NCI-H1105 (cell line): ENCODE measurements at places on chromosomes 2 and 18.
A peak's percentile ranks its signal among the peaks of the same experiment; 100 is the strongest.

DNA sequence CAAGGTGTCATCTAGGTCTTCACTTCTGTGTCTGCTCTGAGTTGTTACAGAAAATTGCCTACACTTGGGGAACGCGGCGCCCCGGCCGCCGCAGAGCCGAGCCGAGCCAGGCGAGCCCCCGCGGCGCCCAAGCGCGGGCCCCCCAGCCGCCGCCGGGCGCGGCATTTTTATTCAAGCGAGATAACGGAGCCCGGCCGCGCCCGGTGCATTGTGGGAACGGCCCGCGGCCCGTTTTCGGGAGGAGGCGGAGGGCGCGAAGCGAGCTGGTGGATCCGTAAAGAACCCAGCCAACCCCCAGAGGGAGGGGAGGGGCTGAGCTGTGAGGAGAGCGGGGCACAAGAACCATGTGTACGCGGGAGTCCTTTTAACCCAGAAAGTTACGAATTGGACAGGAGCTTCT, 191.8 kb downstream of the FTCDNL1 start:
- peak; percentile 19 for DNase-seq

GRCh38 chr2:233795735-233796171, 17.6 kb downstream of the MROH2A start:
- no peak for DNase-seq

- no peak for DNase-seq
Observed at GRCh38 chr2:2933426-2933825, 444.2 kb downstream of the EIPR1 start.

- no peak for DNase-seq
Observed at GRCh38 chr2:128563348-128563687, 244.7 kb upstream of the HS6ST1 start.

DNA sequence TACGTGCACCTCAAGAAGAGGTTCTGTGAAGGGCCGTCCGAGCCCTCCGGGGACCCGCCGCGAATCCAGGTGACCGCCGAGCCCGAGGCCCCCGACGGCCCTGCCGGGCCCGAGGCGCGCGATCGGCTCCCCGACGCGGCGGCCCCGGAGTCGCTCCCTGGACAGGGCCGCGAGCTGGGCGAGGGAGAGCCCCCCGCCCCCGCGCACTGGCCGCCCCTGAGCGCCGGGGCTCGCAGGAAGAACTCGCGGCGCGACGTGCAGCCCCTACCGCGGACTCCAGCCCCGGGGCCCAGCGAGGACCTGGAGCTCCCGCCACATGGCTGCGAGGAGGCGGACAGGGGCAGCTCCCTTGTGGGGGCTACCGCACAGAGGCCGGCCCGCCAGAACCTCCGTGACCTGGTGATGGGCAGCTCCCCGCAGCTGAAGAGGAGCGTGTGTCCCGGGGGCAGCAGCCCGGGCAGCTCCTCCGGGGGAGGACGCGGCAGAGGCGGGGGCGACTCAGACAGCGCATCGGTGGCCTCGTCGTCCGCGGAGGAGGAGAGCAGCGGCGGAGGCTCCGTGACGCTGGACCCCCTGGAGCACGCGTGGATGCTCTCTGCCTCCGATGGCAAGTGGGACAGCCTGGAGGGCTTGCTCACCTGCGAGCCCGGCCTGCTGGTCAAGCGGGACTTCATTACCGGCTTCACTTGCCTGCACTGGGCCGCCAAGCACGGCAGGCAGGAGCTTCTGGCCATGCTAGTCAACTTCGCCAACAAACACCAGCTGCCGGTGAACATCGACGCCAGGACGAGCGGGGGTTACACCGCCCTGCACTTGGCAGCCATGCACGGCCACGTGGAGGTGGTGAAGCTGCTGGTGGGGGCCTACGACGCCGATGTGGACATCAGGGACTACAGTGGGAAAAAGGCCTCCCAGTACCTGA, 812 bp downstream of the SOWAHC start:
- DNase-seq: no peak

- DNase-seq: no peak
Observed at GRCh38 chr2:160609346-160609745, 115.7 kb upstream of the RBMS1 start.

DNA sequence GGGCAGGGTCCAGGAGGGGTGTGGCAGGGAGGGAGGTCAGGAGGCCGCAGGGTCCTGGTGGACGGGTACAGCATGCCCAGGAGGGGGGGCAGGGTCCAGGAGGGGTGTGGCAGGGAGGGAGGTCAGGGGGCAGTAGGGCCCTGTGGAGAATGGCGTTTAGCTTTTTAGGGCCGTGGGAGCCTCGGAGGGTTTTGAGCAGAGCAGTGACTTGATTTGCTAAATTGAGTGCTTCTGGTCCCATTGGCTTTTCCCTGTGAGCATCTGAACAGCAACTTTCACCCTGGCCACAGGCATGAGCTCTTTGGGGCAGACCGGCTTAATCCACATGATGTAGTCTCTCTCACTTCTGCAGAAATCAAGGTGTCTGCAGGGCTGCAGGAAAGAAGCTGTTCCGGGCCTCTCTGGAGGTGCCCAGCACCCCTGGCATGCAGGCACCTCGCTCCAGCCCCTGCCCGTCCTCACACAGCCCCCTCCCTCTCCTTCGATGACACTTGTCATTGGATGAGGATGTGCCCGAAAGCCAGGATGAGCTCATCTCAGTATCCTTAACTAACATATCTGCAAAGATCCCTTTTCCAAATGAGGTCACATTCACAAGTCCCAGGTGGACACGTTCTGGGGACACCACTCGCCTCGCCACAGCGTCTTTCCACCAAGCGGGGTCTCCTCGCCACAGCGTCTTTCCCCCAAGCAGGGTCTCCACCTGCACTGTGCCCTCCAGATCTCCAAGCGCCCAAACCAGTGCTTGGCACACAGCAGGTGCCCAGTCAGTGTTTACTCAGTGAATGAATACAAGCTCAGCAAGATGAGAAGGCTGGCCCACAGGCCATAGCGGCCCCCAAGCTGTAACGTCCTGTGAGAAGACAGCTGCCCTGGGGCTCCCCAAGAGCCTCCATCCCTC, 94.0 kb downstream of the NDUFA10 start:
- DNase-seq: no peak

DNA sequence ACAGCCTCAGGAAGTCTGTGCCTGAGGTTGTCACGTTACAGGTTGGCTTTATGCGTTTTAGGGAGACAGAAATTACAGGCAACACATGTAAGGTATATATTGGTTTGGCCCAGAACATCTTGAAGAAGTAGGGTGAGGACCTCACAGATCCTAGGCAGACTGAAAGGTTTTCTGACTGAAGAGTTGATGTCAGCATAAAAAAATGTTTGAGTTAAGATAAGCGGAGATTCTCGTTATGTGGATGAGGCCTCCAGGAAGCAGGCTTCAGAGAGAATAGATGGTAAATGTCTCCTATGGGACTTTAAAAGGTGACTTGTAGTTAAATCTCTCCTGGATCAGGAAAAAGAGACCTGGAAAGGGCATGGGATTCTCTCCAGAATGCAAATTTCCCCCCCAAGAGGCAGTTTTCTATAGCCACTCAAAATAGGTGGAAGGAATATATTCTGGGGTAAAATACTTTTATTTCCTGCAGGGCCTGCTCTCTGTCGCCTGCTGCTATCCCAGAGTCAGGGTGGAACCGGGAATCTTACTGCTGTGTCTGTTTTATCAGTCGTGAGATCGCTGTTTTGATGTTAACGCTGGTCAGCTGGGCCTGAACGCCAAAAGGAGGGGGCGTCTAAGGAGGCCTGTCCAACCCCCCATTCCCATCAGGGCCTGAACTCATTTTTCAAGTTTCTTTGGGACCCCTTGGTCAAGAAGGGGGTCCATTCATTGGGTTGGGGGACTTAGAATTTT, 171.1 kb downstream of the HDAC4 start:
- DNase-seq: no peak

DNA sequence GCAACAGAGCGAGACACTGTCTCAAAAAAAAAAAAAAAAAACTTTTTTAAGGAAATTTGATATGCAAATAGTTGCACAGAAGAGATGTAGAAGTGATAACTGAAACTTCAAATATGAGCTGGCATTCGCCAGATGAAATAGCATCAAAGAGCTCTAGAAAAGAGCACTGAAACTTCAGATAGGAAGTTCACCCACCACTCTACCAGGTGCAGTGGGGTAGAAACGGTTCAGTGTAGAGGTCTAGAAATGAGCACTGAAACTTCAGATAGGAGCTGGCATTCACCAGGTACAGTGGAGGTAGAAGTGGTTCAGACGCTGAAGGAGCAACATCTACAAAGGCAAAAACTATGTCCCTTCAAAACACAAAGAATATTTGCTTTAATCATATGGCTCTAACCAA, 9.0 kb upstream of the ONECUT2 start:
- no peak for DNase-seq

DNA sequence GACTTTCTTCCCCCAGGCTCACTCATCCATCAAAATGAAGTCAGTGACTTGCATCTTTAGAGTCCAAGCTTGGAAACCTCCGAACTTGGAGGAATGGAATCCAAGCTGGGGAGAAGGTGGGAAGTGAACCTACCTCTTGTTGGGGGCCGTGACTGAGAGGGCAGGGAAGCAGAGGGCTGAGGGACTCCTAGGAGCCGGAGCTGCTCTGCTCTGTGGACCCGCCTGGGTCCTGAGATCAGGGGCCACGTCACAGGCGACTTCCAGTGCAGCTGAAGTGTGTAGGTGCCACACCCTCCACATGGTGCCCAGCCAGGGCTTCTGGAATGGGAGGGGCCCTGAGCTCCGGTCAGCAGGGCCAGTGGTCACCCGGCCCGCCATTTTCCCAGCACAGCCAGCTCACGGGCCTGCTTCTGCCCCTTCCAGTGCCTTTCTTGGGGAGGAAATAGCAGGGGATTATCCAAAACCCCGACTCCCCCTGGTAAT, 63.4 kb upstream of the OTOS start:
- no peak for DNase-seq

- DNase-seq: peak; percentile 12
Observed at GRCh38 chr2:235511187-235511661, 17.4 kb downstream of the AGAP1 start.

DNA sequence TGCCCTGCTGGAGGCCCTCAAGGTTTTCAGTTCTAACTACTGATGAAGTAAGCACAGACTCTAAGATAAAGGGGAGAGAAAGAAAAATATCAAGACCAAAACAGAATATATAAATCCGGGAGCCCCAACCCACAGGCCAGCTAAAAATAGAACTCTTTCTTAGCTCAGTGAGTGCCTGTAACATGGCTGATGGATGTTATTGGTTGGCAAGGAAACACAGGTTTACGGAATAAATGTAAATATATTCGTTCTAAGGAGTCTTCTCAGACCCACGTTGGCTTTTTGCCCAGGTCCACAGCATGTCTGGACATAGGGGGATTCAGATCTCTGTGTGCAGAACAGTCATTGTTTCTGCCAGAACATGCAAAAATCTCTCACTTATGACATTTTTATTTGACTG, 139.0 kb upstream of the SERPINE2 start:
- no peak for DNase-seq

DNA sequence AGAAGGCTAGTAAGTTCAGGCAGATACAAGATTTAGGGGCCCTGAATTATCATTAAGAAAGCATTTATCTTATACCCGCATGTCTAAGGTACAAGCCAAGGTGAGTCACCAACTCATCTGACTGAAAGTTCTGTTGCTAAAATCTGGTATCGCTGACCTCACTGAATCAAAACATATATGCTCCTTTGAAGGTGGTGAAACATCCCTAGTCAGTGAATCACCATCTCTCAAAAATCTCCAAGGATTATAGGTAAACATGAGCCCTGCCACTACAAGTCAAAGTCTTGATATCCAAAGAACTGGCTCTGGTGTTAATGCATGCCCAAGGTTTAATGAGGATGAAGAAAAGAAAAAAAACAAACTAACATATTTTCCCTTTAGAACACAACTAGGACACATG, 43.5 kb downstream of the IRS1 start:
- DNase-seq: no peak

GRCh38 chr18:11947214-11948191, 33.8 kb upstream of the IMPA2 start:
- DNase-seq: no peak

DNA sequence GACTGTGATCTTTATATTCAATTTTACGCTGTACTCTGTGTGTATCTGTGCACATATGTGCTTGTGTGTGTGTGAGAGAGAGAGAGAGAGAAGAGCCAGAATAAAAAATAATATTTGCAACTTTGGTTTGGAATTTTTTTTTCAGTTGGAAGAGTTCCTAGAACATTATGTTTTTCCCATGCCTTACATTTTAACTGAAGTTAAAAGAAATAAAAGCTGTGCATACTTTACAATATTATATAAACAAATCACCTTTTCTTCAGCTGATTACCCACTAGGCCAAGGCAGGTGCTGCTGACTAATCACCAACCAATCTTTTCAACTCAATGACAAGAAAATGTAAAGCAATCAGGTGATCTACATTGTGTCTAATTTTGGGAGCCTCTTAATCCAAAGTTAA, 366.3 kb downstream of the NYAP2 start:
- DNase-seq: no peak
